ENCODE measurements at places on chromosomes 7 and 10.

DNA sequence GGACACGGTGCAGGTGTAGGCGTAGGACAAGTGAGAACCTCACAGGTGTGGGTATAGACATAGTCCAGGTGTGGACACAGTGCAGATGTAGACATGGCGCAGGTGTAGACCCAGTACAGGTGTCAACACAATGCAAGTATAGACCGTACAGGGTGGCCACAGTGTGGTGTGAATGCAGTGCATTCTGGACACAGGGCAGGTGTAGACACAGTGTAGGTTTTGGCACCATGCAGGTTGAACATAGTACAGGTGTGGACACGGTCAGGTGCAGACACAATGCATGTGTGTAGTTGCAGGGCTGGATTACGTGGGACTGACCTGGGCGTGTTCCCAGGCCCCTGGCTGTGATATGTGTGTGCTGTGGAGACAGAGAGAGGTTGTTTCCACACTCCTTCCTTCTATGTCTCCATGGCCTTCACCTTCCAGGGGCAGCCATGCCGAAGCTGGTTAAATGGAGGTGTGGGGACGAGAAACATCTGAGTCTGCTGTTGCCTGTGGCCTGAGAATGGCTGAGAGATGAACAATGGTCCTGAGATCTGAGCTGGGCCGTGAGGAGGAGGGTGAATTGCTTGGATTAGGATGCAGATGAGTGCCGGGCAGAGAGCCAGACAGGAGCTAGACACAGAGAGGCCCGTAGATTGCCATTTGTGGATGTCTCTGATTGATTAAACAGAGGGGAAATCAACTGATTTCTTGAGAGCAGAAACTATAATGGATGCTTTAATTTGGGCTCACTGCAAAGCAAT lies 343.9 kb upstream of the SHH start:
- peak; percentile 52 for DNase-seq

DNA sequence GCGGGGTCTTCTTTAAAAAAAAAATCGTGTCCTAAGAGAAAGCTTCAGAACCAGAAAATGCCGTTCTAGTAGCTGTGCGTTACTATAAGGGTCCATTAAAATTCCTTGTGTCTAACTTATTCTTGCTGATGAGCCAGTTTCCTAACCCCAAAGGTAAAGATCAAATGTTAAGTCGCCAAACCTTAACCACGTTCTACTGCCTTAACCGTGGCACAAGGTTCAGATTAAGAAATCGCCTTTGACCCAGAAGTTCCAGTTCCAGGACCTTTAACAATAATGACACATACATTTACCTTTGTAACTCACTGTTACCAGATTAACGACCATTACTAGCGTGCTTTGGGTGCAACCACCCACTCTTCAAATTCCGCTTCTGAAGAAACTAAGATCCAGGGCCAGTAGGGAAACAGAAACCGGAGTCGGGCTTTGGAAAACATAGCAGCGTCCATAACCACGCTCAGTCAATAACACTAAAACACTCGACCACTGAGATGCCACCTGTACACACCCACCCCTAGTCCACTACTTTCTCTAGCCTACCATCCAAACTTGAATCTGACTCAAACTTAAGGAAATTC lies 620 bp downstream of the BET1 start:
- DNase-seq = no peak

DNA sequence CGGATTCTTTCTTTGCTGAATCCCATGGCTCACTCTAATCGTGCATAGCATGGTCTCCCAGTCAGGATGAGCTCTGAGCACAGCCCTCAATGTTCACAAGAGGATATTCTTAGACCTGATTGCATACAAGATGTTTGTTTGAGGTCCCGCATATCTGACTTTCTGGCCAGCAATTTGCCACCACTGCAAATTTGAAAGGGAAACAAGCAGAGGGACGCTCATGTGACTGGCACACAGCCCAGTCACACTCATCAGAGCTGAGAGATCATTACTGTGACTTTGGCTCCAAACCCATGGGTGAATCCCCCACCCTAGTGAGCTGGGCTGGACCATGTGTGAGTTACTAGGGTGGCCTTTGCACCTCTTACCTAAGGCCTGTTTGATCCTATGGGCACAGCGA lies 9.9 kb downstream of the TAS2R41 start:
- no peak for DNase-seq

DNA sequence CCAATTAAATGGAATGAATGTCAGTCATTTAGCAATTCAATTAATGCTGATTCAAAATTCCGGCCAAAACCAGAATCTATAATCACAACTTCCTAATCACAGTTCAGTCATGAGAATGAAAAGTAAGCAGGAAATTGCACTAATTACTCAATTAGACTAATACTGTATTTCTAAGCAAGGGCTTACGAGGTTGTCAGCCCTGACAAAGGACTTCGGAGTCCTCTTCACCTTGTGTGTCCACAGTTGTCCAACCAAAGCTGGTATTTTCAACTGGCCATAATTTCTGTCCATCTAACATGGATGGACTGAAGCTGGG lies 17.4 kb downstream of the CPA1 start:
- DNase-seq = no peak

GRCh38 chr7:9264395-9264794 lies 831.0 kb downstream of the NXPH1 start:
- DNase-seq = no peak

GRCh38 chr10:110643035-110643652 lies 992 bp upstream of the RBM20 start:
- no peak for DNase-seq

DNA sequence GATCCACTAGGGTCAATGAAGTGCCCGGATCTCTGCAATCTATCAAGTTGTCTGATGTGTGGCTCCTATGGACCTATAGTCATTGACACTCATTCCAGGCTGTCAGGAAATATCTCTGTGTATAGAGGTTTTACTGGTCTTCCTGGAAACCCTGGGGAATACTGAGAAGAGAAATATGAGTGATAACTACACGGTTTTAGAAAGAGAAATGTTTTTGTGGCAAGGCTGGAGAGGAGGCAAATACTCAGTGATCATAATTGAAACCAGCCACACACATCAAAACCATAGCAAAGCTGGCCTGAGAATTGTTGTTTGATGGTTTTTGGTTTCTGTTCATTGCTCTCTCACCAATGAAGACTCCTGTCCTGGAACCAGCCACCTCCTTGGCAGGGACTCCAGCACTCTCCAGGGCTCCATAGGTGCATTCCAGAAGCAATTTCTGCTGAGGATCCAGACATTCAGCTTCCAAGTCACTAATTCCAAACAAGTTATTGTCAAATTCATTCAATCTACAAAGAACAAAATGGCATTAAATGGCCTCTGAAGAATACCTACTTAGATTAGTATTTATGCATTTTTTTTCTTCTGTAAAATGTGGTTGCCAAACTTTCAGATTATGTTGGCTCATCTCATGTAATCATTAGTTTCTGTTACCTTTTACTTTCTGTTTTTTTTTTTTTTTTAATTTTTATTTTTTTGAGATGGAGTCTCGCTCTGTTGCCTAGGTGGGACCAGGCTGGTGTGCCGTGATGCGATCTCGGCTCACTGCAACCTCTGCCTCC lies 108.6 kb upstream of the ABI1 start:
- DNase-seq = no peak

DNA sequence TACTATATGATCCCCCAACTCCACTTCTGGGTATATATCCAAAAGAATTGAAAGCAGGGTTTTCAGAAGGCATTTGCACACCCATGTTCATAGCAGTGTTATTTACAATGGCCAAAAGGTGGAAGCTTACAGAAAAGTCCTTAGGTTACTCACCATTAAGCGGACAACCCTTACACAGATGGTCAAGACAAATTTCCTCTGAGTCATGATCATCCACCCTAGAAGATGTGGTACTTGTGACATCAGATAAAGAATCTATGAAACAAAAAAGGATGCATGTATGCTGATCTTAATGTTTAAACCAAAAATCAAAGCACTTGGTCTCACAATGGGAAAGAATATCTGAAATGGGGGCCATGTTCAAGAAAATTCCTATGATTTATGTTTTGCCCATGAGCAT lies 31.1 kb downstream of the ZC3HAV1 start:
- DNase-seq = no peak

GRCh38 chr7:153935095-153935494 lies 117.1 kb upstream of the DPP6 start:
- DNase-seq = no peak

- peak; percentile 37 for DNase-seq
Measured at GRCh38 chr10:75211007-75211691, 553 bp downstream of the VDAC2 start.

GRCh38 chr7:157903710-157904109 lies 566.9 kb downstream of the DNAJB6 start:
- DNase-seq = no peak

DNA sequence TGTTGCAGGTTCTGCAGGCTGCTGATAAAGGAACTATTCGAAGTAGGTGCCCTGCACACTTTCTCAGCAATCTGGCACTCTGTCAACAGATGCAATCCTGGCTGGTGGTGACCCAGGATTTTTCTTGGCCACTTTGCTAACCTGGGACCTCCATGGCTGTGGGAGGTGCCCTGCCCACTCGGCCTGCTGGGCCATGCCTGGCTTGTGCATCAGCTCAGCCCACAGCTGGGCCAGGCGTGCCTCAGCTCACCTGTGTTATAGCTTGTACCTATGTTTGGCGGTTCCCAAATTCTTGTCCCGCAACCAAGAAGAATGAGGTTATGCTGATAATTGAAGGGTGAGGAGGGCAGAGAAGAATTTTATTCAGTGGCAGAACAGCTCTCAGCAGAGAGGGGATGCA lies 141.7 kb downstream of the NPY start:
- no peak for DNase-seq
